Aorta (tissue), 5 donors: ENCODE measurements at places on chromosomes 7 and 10. TPM values are rescaled to one million over a fixed set of nuclear protein-coding genes. Genes with fewer than 3 reads are reported as not detected.

Gene CYP26C1
- not detected for polyA plus RNA-seq

Gene DUSP5
- 4.0 TPM for polyA plus RNA-seq

DNA sequence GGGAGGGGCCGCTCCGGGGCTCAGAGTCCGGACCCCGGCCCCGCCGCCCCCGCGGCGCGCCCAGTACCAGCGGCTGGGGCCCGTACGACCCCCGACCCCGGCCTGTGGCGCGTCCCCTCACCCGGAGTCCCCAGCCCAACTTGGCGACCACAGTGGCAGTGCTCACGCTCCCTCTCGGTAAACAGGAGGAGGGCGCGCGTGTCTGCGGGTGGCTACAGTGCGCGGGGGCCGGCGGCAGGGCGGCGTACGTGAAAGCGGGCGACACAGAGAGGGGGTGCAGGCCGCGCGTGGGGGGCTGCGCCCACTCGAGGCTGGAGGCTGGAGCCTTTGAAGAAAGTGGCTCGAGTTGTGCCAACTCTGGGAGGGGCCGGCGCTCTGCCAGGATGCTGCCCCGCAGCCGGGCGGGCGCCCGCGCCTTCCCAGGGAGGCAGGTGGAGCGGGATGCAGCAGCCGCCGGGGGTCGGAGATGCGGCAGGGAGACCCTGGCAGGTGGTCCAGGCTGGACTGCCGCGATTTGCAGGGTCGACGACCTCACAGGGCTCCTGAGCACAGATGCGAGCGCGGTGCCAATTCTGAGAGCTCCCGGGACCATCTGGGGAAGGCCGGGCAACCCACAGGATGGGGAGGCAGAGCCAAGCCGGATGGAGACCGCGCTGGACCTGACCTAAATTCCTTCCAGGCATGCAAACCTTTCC lies 655 bp downstream of the PTPRE start:
- peak; percentile 75 for DNase-seq
- no peaks in the 10 kb centered on the region for H3K36me3 ChIP-seq
- peak overlapping the region; percentile 20 for H3K27ac ChIP-seq
- H3K4me1 ChIP-seq = no peaks in the 10 kb centered on the region
- peak overlapping the region; percentile 61 for H3K4me3 ChIP-seq
- no peaks in the 10 kb centered on the region for H3K27me3 ChIP-seq

GRCh38 chr10:30455816-30456215 lies 21.8 kb downstream of the MAP3K8 start:
- DNase-seq = no peak
- peak overlapping the region; percentile 51 for H3K27ac ChIP-seq
- H3K36me3 ChIP-seq = no peaks in the 10 kb centered on the region
- no peak overlapping the region for H3K4me3 ChIP-seq
- no peaks in the 10 kb centered on the region for H3K27me3 ChIP-seq

GRCh38 chr10:64062793-64063192 lies 541.6 kb downstream of the REEP3 start:
- no peak overlapping the region for H3K4me3 ChIP-seq
- no peak overlapping the region for H3K27ac ChIP-seq
- H3K36me3 ChIP-seq = no peaks in the 10 kb centered on the region
- H3K27me3 ChIP-seq = no peaks in the 10 kb centered on the region
- no peak for DNase-seq

- H3K36me3 ChIP-seq = no peaks in the 10 kb centered on the region
- DNase-seq = no peak
- H3K27me3 ChIP-seq = no peaks in the 10 kb centered on the region
- H3K27ac ChIP-seq = no peak overlapping the region
- H3K4me3 ChIP-seq = no peak overlapping the region
- no peaks in the 10 kb centered on the region for H3K4me1 ChIP-seq
Observed at GRCh38 chr7:140297192-140297591, 101.1 kb downstream of the SLC37A3 start.

Gene ASZ1
- not detected for polyA plus RNA-seq

Gene CLRN3
- polyA plus RNA-seq = not detected

DNA sequence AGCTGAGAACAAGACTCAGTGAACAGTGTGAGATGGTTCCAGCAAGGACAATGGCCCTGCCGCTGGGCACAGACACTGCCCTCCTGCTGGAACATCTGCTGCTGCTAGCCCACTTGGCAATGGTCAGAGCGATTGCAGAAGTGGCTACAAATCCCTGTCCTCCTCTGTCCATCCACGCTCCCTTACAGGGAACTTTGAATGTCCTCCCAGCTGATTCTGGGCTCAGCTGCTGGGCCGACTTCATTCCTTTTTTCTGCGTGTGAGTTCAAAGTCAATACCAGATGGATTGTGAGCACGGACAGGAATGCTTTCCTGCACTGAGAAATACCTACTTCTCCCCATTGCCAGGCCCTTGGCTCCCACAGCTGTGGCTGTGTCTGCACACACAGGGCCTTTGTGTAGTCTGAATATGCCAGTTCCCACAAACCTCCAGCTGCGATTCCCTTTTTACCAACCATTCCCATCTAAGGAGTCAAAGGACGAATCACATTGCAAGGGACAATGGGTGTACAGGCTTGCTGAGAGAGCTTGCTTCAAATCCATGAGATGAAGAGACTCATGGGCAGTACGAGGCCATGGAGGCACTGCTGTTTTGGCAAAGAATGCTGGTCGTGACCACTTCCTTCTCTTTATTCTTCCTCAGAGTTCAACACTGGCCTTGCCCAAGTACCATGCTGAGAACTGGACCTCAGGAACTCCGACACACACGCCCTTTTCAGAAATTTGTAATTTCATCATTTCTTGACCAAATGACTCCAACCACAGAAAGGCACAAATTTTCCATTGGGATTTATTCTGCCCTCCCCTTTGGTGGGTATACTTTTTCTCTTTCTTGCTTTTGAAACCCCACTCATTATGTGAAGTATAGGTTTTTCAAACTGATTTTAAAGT lies 44.2 kb downstream of the BPGM start:
- H3K4me3 ChIP-seq = no peak overlapping the region
- no peaks in the 10 kb centered on the region for H3K27me3 ChIP-seq
- peaks cover 4% of the 10 kb centered on the region for H3K4me1 ChIP-seq

GRCh38 chr10:55353414-55353813 lies 552.4 kb upstream of the PCDH15 start:
- no peak overlapping the region for H3K27ac ChIP-seq
- H3K4me3 ChIP-seq = no peak overlapping the region
- no peak for DNase-seq
- H3K4me1 ChIP-seq = no peaks in the 10 kb centered on the region

- H3K27ac ChIP-seq = no peak overlapping the region
- no peaks in the 10 kb centered on the region for H3K4me1 ChIP-seq
- H3K4me3 ChIP-seq = no peak overlapping the region
Observed at GRCh38 chr10:52452600-52453493, 138.8 kb downstream of the DKK1 start.

Gene RTKN2
- 0.13 TPM for polyA plus RNA-seq

Gene HOXA3
- 12.2 TPM for polyA plus RNA-seq

Gene CARD11
- 1.3 TPM for polyA plus RNA-seq

- no peaks in the 10 kb centered on the region for H3K36me3 ChIP-seq
- no peak for DNase-seq
- H3K4me3 ChIP-seq = no peak overlapping the region
- no peaks in the 10 kb centered on the region for H3K27me3 ChIP-seq
Observed at GRCh38 chr7:126856691-126857291, 395.9 kb downstream of the GRM8 start.

DNA sequence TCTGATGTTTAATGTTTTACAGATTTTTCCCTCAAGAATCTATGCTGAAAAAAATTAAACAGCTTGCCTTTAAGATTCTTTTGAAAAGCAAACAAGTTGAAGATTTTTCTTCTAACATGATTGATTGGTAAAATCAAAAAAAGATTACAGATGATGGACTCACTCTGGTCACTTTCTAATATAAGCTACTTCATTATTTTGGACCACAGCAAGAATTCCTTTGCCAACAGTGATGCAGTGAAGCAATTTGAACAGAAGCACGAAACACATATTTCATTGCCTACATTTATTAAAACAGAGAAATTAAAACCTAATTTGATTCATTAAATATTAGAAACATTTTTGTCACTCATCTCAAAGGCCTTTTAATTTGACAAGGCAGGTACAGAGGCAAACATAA lies 82.1 kb upstream of the SGCE start:
- no peaks in the 10 kb centered on the region for H3K4me1 ChIP-seq
- H3K27ac ChIP-seq = no peak overlapping the region
- DNase-seq = no peak
- no peak overlapping the region for H3K4me3 ChIP-seq
- no peaks in the 10 kb centered on the region for H3K27me3 ChIP-seq
- H3K36me3 ChIP-seq = no peaks in the 10 kb centered on the region

Gene TMEM176A
- polyA plus RNA-seq = 43.3 TPM
